ENCODE measurements at places on chromosomes 2 and 18. TPM values are rescaled to one million over a fixed set of nuclear protein-coding genes. Genes with fewer than 3 reads are reported as not detected.

DNA sequence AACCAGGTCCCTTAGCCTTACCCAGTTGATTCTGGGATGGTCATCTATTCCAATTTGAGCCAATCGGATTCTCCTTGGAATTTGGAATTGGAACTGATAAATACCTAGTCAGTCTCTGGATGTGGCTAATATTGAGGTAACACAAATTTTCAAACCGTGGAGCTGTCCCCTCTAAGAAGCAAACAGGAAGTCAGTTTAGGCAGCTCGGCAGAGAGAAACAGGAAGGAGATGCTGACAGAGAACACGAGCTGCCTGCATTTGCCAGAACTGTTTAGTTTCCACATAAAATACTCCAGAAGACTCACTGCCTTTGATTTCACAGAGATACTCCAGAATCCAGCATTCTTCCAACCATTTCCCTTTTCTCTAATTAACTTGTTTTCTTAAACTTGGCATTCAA lies 1024.9 kb downstream of the BCL11A start:
- no peak for DNase-seq

DNA sequence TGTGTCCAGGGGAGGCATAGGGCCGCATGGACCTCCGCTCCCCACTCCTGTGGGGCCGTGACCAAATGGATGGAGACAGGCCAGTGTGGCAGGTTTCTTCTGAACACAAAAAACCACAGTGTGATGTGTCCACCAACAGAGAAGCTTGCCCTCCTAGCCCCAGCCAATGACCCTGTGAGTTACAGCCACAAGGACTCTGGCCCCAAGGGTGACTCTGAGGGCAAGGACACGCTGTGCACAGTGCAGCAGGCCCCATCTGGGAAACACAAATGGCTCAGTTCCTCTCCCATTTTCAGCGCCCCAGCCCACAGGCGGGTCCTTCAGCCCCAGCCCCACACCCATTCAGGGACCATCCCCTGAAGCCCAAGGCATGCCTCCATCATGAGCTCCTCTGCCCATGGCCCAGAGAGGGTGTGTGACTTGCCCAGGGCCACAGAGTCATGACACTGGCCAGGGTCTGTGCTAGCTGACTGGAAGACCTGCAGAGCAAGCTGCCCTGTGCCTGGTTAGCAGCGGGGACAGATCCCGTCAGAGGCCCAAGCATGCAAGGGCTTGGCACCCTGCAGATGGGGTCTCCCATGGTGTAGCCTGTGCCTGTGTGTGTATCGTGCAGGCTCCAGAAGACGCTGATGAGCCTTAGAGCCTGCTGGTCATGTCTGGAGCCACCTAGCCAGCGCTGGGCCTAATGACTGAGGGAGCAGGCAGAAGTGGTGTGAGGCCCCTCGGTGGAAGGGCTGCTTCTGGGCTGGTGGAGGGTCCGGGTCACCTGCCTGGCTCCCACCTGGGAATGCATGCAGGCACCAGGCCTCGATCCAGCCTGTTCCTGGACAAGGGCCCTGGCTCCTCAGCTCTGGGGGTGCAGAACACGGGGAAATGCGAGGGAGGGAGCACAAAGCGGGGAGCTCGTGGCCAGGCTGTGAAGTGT lies 47.7 kb downstream of the HS6ST1 start:
- DNase-seq = peak; percentile 66

The SULT1C4 gene
- total RNA-seq = 2.4 TPM

- no peak for DNase-seq
These were observed 111.6 kb downstream of the DTNA start for GRCh38 chr18:34821669-34822210.

DNA sequence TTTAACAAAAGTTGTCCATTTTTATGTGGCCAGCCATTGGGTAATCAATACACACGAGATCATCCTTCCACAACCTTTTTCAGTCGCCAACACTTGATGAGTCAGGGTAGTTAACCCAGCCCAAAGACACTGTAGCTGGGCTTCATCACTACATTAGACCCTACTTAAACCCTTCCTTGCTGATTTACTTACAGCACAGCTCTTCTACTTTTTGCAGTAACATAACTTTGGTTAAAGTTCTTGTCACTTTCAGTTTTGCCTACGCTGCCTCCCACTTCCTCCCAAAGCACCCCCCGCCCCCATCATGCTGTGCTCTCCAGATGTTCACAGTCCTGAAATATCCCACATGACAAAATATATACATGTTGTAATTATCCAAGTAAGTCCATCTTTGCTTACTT lies 103.6 kb downstream of the CDK15 start:
- no peak for DNase-seq

The NAGK gene
- 45.0 TPM for total RNA-seq

- DNase-seq = peak; percentile 90
These were observed 24.7 kb upstream of the NMUR1 start for GRCh38 chr2:231554748-231555545.

- DNase-seq = no peak
These were observed 352.7 kb upstream of the SOX11 start for GRCh38 chr2:5339473-5339872.

DNA sequence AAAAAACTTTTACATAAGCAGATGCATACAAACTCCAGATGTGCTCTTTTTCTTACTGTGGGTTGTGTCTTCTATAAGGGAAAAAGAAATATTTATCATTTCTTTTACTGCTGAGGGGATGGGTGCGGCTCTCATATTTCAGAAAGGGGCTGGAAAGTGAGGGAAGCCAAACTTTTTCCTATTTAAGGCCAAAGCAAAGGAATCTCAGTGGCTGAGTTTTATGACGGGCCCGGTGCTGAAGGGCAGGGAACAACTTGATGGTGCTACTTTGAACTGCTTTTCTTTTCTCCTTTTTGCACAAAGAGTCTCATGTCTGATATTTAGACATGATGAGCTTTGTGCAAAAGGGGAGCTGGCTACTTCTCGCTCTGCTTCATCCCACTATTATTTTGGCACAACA lies at the start of gene COL3A1:
COL3A1 (plus strand) TSS at position 210 of the 400 bp plus-strand sequence; CDS start at position 327, 117 bp downstream.
- DNase-seq = no peak

GRCh38 chr18:2898186-2898640 lies 51.4 kb downstream of the EMILIN2 start:
- DNase-seq = peak; percentile 74

The TRAPPC8 gene
- 30.1 TPM for total RNA-seq
